Effector CD8-positive, alpha-beta T cell (primary cell): ENCODE measurements at places on chromosomes 2 and 18.

DNA sequence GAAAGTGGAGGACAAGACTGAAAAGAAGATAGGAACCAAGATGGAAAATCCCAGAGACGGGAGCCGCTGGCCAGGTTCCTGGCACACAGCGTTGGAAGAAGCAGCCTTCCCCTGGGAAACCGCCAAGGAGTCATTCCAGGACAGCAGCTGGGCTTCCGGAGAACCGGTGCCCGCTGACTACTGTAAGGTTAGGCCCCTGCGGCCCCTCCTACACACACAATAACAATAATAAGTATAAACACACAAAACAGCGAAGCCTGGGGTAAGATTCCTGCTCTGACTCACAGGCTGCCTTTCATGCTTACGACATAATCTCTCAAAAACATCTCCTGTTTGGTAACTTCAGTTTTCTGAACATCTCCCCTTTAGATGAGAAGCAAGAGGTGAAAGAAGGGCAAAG lies 28.1 kb upstream of the MYCN start:
- no peak for DNase-seq

DNA sequence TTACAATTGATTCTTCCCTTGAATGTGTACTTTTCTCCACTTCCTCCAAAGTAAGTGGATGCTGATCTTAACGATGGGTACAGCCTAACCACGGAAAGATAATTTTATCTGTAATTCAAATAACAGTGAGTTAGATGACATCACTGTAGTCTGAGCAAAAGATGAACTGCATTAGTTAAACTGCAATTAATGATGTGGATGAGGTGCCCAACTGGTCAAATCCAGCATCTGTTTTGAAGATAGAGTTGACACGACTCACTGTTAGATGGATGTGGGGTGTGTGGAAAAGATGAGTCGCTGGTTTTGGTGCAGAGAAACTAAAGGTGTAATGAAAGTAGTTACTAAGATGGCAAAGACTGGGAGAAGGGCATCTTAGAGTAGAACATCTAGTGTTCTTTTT lies 270.5 kb upstream of the MEIS1 start:
- no peak for DNase-seq

GRCh38 chr2:71721669-71722068 lies 268.3 kb downstream of the DYSF start:
- no peak for DNase-seq

DNA sequence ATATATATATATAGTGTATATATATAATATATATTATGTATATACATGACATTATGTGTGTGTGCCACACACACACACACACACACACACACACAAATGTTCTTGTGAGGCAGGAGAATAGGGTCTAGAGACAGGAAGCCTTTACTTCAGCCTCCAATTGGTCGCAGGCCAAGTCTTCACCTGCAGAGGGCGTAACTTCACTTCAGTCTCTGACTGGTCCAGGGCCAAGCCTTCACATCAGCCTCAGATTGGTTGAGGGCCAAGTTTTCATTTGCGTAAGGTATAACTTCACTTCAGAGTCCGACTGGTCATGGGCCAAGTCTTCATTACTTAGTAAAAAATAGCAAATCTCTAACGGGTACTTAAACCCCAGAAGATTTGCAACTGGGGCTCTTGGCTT lies 13.2 kb upstream of the SS18 start:
- DNase-seq, result peak; percentile 2

DNA sequence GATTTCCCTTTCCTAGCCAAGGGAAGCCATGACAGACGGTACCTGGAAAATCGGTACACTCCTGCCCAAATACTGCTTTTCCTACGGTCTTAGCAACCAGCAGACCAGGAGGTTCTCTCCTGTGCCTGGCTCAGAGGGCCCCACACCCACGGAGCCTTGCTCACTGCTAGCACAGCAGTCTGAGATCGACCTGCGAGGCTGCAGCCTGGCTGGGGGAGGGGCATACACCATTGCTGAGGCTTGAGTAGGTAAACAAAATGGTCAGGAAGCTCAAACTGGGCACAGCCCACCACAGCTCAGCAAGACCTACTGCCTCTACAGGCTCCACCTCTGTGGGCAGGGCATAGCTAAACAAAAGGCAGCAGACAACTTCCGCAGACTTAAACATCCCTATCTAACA lies 6.8 kb upstream of the CD207 start:
- DNase-seq, result no peak

DNA sequence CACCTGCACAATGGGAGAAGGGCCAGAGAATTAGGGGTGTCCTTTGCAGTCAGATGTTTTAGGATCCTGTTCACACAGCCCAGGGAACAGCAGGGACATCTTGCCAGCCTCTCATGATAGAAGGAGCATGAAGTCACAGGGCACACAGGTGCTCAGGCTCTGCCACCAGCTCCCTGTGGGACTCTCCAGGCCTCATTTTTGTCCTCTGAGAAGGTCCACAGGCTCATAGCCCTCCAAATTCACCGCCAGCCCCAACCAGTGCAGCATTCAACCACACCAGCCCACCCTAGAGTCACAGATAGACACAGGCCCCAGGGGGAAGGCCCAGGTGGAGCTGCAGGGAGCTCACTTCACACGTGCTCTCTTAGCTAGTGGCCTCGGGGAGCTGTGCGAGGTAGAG lies 391.7 kb downstream of the TNS1 start:
- DNase-seq, result no peak

DNA sequence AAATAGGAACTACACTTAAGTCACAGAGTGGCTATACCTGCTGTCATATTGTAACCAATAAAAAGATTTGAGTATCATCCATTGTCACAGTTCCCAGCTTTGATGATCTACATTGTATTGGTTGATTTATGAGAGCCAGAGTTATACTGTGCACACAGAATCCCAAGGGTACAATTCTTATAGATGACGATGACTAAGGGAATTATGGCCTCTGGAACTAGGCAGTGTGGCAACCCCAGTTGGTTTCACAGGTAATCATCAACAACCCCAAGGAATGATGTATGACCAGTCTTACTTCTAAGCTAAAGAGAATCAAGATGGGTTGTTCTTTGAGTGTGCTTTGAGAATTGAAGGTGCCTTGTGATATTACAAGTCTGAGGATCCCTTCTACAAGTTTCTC lies 217.3 kb downstream of the ETAA1 start:
- no peak for DNase-seq

- no peak for DNase-seq
These were observed 135.1 kb upstream of the GPC1 start for GRCh38 chr2:240300261-240300821.

- no peak for DNase-seq
These were observed 198.1 kb upstream of the NRP2 start for GRCh38 chr2:205484215-205484614.

- DNase-seq, result no peak
These were observed 164.3 kb downstream of the TRABD2A start for GRCh38 chr2:84716564-84716963.

GRCh38 chr18:45962461-45962860 lies 4.7 kb downstream of the EPG5 start:
- no peak for DNase-seq

- DNase-seq, result no peak
These were observed 433.5 kb upstream of the POU3F3 start for GRCh38 chr2:104420420-104420819.

DNA sequence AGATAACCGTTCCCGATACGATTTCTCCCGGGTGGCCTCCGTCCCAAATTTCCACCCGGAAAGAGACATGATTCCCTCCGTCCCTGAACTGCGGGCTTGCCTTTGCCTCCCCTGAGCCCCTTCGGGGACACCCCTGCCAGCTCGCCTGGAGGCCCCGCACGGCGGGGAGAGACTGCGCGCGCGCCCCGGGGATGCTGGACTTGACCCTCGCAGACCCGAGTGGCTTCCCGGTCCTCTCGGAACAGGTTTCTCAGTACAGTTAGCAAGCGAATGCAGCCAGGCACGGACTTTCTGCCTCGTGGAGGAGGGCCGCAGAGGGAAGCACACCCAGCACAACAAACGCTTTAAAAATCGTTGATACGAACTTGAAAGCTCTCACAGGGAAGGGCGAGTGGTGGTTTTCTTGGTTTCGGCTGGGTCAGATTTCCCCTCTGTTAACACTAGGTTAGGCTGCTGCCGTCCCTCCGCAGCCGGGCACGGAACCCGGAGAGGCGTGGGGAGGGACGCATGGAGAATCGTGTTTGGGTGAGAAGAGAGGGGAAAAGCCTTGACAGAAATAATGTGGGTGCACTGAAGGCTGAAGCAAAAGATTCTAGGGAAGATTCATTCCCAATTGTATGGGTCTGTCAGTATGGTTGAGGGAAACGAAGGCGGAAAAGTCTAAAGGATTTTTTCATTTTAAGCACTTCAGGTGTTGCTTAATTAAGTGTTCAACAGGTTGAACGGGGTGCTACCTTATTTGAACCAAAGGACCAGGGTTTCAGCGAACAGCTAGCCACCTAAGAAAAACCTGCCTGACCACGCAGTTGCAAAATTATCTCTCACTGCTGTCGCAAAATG lies 916 bp downstream of the TNFRSF11A start:
- no peak for DNase-seq

- no peak for DNase-seq
These were observed 688 bp downstream of the CDH20 start for GRCh38 chr18:61333746-61334490.

GRCh38 chr18:8706791-8707555 lies 1.6 kb downstream of the MTCL1 start:
- DNase-seq, result no peak

- DNase-seq, result no peak
These were observed 192.6 kb downstream of the ERBB4 start for GRCh38 chr2:212345966-212346365.

- no peak for DNase-seq
These were observed 100.3 kb downstream of the TTC32 start for GRCh38 chr2:19801367-19802080.

GRCh38 chr2:52077159-52077558 lies 1045.2 kb upstream of the NRXN1 start:
- no peak for DNase-seq

DNA sequence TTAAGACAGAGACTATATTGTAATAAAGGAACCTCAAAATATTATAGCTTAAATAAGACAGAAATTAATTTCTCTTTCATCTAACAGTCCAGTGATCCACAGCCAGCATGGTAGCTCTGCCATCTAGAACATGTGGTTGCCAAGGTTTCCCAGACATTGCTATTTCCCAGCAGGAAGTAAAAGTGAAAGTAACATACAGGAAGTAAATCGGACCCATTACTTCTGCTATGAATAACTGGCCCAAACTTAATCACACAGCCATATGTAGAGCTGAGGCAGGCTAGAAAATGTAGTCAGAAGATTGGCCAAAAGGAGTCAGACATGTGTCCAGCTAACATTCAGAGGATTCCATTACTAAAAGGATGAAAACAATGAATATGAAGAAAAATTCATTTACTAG lies 71.0 kb downstream of the NOL4 start:
- DNase-seq, result no peak

- DNase-seq, result no peak
These were observed 24.9 kb downstream of the PELI1 start for GRCh38 chr2:64119369-64119768.

DNA sequence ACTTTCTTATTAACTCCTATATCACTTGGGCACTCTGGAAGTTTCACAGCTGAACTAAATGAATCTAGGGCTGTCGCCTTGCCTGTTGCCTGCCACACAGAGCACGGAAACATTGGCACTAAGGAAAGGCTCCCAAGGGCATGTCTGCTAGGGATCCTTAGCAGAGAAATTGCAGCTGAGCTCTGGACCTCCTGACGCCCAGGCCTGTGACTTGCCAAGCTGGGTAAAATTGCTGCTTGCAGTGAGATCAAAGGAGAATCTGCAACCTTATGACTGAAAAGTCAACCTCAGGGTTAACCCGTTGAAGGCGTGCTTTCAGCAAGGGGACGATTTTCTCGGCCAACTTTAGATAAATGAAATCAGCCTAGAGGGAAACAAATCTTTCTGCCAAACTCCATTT lies 189.8 kb downstream of the NCK2 start:
- DNase-seq, result no peak
